ENCODE measurements at places on chromosomes 5 and 9.
A peak's percentile ranks its signal among the peaks of the same experiment; 100 is the strongest.

GRCh38 chr5:170614720-170615119 lies 110.9 kb downstream of the KCNIP1 start:
- no peak for DNase-seq

DNA sequence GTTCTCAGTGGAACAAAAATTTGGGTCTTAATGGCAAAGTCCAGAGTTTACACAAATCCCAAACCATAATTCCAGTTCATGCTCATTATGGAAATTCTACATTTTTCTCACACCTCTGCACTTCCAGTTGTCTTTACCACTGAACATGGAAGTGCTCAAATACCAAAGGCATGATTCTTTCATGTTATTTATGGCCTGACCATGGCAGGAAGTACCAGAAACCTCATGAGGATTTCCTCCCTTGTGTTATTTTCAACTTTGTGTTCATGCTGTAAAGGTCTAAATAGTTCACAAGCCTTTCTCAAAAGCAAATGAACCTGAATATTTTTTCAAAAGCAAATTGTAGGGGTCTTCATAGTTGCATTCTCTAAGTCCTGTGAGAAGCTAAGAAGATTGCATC lies 82.0 kb upstream of the ITGA1 start:
- no peak for DNase-seq

DNA sequence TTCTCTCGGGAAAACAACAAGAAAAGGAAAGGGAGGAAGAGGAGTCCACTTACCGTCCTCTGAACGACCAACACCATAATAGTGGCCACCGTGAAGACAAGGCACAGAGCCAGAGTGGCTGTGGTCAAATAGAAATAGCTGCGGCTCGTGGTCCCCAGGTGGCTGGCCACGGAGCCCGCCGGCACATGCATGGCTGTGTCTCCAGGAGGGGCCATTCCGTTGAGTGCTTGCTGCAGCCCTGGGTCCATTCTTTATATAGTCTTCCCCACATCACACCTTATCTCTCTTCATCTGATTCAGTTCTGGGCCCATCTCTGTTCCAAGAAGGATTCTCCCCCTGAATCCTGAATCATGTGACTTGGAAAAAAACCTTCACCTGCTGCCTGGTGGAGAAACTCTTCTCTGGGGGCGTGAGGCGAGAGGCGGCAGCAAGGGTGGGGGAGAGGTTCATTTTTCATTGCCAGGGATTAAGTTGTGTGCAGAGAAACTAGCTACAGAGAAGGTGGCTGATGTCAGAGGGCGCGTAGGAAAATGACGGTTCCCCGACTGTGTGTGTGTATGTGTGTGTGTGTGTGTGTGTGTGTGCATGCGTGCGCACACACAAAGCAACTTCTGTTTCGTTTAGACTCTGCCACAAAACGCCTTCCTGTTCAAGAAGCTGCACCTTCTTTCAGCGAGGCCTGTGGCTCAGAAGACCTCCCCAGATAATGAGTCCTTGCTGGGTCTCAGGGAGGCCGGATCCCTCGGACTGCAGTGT lies at the start of gene TNFSF8:
TSS of gene TNFSF8 (minus strand) at position 536 of the 757 bp plus-strand sequence. CDS start at position 248, 288 bp downstream.
- DNase-seq = no peak

DNA sequence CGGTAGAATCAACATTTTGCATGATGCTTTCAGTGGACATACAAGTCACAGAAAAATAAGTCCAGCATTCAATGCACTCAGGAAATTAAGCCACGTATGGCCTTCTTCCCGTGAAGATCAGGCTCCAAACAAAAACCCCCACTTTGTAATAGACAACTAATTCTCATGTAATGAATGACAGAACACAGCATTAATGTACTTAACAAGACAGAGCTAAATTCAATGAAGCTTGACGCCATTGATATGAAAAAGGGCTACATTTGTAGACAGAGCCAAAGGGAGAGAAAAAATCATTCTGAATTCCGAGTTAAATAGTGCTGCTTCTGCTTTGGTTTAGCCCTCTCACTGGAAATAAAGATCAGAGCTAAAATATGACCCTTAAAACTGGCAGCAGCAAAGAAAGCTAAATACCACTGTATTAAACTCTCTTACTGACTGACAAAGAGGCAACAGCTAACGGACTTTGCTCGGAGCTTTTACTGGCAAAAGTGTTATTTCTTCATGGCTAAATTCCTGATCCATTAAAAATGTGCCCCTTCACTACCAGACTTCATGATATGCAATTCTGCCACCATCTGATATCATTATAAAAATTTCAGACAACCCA lies 250.5 kb downstream of the BNC2 start:
- DNase-seq = no peak

DNA sequence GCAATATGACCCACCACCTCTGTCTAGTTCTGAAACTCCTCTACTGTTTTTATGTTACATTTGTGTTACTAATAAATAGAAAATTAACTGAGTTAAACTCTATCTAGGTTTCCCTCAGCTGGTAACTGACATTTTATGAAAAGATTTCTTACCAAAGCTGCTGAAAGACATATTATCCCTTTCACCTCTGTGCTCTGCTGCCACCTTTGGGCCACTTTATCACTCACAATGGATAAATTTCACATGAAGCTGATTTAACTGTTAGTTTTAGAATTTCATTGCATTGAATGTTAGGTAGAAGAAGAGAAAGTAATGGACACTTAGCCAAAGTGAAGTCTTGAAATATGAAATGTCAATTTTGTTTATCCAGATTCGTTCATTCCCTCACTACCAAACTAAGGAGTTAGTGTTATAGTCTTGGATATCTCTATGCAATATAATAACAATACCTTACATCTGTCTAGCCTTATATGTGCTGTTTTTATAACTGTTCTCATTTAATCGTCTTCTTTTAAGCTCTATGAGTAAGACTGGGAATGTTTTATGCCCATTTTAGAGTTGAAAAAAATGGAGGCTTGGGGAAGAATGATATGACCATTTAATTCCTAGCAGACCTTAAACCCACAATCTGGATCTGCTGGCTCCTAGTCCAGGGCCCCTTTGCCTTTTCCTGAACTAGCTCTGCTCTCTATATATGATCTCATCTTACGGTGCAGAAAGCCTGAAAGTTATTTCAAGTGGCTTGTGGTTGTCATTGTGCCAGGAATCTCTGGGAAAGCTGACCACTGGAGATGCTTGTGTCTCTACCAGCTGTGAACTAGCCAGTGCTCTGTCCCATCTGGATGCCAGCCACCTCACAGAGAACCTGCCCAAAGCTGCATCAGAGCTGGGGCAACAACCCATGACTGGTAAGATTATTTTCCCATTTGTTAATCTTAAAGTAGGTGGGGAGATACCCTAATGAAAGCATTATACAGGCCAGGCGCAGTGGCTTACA lies 97.1 kb downstream of the GOLPH3 start:
- no peak for DNase-seq

DNA sequence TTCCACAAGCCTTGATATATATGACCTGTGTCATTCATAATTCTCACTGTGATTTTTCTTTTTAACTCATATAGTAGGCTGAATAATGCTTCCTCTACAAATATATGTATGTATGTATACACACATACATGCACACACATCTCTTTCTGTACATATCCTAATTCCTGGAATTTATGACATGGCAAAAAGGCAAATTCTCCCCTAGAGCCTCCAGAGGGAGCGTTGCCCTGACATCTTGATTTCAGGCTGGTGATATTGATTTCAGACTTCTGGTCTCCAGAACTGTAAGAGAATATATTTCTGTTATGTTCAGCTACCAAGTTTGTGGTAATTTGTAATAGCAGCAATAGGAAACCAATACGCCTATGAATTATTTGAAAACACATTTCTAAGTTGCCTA lies 166.6 kb upstream of the GAS1 start:
- no peak for DNase-seq

DNA sequence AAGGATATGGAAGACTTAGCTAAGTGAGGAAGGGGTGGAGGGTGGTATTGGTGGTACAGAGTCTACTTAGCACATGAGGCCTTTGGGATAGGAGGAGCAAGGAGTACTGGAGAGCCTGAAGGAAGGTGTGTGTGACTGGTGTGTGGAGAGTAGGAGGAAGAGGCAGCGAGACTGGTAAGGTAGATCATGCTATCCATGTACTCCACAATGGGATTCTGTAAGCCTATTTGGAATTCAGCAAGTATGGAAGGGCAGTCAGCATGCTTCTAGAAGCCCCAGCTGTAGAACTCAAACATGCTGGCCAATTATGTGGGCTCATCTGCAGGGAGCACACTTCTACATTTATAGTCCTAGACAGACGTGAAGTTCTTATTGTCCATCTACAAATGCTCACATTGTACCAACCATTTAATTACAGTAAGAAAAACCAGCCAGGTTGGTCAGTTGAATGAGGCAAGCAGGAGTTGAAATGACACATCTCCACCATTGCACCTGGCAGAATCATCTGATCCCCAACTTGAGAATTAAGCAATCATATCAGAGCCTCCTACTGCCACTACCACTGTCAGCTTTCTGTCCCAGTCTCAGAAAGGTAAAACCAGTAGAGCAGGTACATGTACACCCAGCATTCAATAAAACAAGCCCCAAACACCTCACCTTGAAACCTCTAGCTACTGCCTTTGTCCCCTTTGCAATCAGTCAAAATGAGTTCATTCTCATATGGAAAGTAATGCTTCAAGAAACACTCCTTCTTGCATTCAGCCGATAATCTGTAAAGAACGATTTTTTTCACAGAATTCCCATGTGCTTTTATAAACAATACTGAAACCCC lies 60.9 kb upstream of the GLRX start:
- no peak for DNase-seq

DNA sequence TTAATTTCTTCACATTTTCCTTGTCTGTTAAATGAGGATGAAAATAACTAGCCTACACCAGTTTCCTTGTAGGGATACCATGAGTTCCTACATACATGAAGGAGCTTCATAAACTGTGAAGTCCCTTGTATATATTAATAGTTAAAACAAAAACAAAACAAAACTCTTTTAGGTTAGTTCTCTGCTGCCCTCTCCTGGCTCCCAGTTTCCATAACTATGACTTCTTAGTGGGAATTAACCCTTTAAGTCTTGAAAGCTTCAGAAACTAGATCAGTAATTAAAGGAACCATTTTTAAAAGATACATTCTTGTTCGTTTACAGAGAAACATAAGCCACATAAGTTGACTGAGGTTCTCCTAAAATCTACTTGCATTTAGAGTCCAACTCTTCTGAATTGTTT lies 500.0 kb upstream of the C9orf72 start:
- peak; percentile 17 for DNase-seq

DNA sequence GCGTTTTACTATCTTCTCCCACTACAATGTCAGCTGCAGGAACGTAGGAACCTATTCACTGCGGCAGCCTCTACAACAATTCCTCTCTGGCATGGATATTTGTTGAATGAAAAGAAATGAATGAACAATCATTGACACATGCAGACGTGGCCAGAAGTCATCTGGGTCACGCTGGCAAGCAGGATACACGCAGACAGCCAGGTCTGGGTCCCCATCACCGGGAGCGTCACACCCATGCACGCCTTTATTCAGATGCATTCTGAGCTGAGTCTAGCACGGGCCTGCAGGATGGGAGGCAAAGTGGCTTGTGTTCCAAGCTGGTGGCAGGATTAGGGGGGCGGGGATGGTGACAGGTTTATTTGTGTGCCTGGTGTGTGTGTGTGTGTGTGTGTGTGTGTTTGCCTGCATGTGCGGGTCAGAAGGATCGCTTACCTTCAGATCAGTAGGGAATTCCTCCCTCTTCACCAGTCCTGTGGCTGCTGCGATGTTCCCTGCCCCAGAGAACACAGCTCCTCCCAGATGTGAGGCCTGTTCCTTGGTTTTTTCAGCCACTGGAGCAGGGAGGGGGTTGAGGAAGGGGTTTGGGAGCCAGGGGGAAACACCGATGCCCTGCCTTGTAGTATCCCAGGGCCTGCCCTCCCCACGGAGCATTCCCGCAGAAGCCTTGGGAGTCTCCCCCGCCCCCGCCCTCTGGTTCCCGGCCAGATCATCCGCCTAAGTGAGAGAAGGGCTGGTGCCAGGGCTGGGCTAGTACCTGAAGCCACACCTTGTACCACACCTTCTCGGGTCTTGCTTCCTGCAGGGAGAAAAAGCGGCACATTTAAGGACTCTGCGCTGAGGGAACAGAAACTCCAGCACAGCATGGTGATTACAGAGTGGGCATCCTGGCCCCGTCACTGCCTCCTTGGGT lies 4.1 kb downstream of the SNCB start:
- DNase-seq = no peak

GRCh38 chr9:4243113-4243512 lies 56.8 kb downstream of the GLIS3 start:
- no peak for DNase-seq

GRCh38 chr5:15897656-15898055 lies 281.9 kb downstream of the MARCHF11 start:
- DNase-seq = no peak

- no peak for DNase-seq
Measured at GRCh38 chr5:120538644-120539043, 74.5 kb downstream of the PRR16 start.

DNA sequence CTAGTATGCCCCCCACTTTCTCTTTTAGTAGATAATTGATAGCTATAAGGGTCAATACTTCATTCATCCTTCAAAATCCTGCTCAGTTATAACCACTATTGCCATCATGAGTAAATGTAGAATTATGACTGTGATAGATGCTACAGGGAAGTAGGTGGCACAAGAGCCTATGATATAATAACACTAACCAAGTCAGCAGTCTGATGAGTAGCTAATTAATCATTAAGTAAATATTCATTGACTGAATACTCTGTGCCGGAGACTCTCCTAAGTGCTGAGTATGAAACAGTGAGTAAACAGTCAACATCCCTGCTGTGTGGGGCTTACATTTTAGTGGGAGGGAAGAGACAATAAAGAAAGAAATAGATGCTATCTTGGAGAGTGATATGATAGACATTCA lies 430.3 kb upstream of the ZNF462 start:
- no peak for DNase-seq

DNA sequence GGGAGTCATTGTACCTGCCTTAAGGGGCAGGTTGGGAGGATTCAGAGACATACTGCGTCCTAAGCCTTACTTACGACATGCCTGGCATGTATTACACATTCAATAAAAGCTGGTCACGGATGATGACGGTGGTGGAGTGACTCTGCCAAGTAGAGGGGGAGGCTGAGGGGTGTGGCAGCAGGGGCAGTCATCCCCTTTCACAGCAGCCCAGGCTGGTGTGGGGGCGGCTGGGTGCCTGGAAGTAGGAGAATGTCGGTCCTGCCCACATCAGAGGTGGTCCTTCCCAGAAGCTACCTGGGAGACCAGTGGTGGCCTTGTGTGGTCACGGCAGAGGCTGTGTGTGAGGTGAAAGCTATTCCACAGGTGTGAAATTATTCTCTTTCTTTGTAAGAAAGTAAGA lies 8.9 kb downstream of the ZBTB34 start:
- no peak for DNase-seq

DNA sequence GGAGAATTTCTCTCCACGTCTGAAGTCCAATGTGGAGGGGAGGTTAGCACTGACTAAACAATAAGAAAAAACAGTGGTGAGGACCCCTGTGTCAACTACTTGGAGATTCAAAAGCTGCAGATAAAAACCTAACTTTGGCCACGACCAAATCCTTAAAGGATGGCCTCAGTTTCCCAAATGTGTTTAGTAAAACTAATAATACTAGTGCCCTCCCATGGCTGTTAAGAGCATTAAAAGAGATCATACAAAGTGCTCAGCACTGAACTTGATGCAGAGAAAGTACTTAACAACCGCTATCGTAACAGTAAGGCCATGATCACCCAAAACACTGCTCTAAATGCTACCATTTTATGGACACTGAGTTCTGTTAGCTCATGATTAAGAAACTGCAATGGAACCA lies 288.4 kb downstream of the EBF1 start:
- no peak for DNase-seq

- no peak for DNase-seq
Measured at GRCh38 chr9:20353931-20354652, 268.2 kb downstream of the MLLT3 start.

Data from BJ (cell line).